ENCODE measurements at places on chromosomes 1 and 21.

GRCh38 chr1:171622152-171622462 lies at the start of gene MYOCOS:
Gene MYOCOS, plus strand, starts transcription at chr1:171622243. Its CDS starts 1,641 bp downstream, at chr1:171623884.
- DNase-seq: no peak

- DNase-seq: no peak
These were observed 23.6 kb downstream of the LAMC2 start for GRCh38 chr1:183209533-183210158.

GRCh38 chr1:220149742-220150141 lies 55.8 kb downstream of the IARS2 start:
- DNase-seq: no peak

DNA sequence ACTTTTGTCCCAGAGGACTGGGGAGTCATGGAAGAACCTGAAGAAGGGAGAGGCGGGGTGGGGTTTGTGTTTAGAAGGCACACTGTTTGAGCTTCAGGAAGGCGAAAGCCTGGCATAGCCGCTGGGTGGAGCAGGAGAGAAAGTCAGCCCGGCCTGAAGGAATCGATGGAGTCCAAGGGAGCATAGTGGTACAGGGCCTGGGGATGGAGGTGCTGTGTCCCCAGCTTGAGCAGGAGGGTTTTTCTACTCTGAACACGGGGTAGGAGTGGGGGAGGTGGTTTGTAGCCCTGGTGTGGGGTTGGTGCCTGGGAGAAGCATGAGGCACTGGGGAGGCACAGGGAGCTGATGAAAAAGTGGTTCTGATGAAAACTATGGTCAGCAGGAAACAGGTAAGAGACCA lies 4.7 kb upstream of the CCDC24 start:
- no peak for DNase-seq

DNA sequence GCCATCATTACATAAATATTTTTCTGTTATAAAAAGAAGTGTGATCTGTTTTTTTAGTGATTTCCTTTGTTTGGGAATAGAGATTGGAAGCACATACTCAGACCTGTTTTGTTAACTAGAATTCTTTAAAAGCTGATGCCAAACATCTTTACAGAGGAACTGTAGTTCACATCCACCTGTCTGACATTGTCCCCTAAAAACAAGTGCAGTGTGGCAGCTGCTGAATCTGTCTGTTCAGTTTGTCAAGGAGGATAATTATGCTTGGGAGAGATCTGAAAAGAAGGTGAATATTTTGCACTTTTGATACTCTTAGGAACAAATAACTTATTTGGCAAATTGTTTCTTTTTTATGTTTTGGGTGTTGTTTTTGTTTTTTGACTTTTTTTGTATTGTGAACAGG lies 13.6 kb downstream of the AGMAT start:
- DNase-seq: no peak

- no peak for DNase-seq
These were observed 28.2 kb downstream of the TFB2M start for GRCh38 chr1:246537887-246538286.

DNA sequence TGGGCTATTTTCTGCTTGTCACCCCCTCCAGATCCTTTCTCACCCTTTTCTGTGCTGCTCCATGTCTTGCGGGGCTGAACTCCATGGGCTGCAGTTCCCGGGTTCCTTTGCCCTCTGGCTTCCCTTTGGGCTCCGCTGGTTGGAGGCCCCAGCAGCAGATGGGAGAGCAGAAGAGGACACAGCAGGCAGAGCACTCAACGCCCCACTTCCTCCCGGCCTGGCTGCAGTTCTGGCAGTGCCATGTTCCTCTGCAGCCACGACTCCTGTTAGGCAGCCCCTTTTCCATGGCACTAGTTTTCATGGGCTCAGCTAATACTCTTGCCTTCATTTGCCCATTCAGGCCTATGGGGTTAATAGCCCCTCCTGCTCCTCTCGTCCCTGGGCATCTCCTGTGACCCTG lies 127.1 kb downstream of the TENT5C start:
- DNase-seq: no peak

GRCh38 chr1:223097713-223098112 lies 45.3 kb downstream of the TLR5 start:
- DNase-seq: no peak

- DNase-seq: no peak
These were observed 47.6 kb upstream of the RGS1 start for GRCh38 chr1:192527950-192528349.

DNA sequence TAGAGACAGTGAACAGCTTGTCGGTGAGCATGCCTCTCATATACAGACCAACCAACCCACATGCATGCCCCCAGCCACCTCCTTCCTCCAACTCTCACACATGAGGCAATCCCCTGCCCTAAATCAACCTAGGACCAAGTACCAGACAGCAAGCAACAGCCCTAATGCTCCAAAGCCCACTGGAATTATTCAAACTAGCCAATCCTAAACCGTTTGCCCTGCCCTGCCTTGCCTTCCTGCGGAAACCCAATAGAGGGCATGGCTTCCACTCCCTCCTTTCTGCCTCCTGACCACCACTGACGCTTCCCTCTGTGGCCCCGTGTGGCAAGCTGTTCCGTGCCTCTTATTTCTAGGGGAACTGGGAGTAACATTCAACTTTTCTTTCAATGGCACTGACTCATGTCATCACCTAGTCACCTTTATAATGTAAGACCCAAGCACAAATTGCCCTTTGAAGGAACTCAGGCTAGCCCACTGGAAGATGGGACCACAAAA lies 129.3 kb upstream of the GJB5 start:
- DNase-seq: no peak

DNA sequence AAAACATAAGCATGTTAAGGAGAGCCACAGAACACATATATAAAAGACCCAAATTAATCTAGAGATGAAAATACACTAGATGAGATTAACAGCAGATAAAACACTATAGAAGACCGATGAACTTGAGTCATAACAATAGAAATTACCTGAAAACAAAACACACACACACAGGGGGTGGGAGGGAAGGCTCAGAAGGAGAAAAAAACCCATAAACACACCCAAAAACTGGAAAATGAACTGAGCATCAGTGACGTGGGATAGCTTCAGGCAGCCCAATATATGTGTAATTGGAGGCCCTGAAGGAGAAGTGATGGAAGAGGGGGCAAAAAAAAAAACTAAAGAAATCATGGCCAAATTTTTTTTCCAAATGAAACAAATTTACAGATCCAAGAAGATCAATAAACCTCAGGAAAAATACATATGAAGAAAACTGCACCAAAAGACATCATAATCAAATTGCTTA lies 11.4 kb downstream of the ALDH9A1 start:
- DNase-seq: no peak

DNA sequence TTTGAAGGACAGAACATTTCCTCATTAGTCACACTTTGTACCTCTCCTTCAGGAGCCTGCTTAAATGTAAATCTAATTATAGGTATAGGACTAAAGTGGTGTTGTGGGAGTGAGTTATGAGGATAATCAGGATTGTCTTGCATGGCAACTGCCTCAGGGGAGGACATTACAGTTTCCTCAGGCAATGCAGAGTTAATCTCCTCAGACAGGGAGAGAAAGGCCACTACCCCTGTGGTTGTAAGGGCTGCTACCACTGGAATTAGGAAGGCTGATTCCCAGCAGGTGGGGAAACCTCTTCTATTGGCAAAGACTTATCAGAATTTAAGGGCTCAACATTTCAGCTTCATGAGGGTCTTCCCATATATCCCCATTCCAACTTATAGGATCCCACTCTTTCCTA lies 286.8 kb upstream of the PBX1 start:
- no peak for DNase-seq

GRCh38 chr1:29782846-29783507 lies 546.7 kb downstream of the PTPRU start:
- DNase-seq: no peak

Data from GM12892 (cell line).